ENCODE measurements at places on chromosomes 2 and 18. TPM values are rescaled to one million over a fixed set of nuclear protein-coding genes. Genes with fewer than 3 reads are reported as not detected.
A peak's percentile ranks its signal among the peaks of the same experiment; 100 is the strongest.

GRCh38 chr2:102042196-102043081 lies 50.7 kb downstream of the IL1R2 start:
- no peak for DNase-seq

DNA sequence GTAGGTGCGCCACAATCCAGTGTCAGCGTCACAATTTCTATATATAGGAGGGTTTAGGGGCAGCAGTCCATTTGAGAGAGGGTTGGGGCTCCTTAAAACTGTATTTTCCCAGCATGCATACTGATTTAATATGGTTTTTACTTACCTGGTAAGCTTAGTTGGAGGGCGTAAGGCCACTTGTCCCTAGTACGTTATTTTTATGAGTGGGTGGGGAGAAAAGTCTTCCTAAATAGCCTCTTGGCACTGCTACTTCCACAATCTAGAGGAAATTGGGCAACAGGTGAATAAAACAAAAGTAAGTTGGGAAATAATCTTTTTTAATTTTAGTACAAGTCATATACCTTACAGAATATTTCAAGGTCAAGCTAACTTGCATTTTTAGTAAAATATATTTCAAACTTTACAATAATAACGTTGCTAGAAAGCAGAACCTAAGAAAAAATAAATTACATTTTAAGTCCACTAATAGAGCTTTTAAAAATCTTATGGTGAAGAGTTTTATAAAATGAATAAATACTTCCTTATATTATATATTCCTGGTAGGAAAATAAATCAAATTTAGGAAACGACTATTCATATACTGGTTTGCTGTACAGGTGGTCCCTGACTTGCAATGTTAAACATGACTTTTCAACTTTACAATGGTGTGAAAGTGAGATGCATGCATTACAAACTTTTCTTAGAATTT lies 20.9 kb downstream of the DHRS9 start:
- no peak for DNase-seq

GRCh38 chr2:131394147-131394931 lies 30.4 kb upstream of the RAB6D start:
- DNase-seq, result no peak

GRCh38 chr2:74849228-74849892 lies 15.4 kb downstream of the HK2 start:
- DNase-seq, result peak; percentile 62

DNA sequence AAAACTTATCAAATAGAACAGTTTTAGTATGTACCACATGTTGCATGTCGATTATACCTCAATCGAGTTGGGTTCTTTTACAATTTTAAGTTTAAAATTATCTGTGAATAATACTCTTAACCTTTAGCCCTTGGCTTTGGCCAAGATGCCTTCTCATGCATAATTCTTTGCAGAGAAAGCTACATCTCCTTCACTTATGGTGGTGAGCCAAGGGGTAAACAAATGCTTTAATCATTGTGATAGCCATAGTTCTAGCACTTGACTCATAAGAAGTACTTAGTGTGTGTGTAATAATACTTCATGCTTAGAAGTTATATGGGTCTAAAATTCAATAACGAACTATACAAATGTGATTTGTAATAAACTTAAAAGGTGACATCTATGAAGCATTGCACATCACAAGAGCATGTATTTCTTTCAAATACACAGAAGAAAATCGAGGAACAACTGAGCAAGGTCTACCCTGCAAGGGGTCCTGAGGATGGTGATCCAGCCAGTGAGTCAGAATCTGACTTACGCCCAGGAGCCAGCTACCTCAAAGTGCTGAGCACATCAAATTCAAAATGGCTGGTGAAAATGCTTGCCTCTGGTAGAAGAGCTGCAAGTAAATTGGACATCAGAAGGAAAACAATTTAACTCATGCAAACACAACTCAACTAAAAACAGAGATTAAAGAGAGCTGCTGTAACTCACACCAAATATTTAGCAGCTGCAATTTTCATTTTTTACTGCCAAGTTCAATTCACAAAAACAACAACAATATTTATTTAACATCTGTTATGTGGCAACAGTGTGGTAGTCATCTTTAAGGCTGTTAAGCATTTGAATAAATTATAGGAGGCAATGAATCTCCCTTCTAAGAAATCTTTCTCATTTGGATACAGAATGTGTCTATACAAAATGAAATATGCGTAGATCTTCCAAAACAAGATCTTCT lies 23.8 kb upstream of the TTC39C start:
- no peak for DNase-seq

The SLC35F5 gene
- total RNA-seq, result 89.8 TPM

- no peak for DNase-seq
Measured at GRCh38 chr2:18889565-18890332, 300.4 kb upstream of the NT5C1B start.

DNA sequence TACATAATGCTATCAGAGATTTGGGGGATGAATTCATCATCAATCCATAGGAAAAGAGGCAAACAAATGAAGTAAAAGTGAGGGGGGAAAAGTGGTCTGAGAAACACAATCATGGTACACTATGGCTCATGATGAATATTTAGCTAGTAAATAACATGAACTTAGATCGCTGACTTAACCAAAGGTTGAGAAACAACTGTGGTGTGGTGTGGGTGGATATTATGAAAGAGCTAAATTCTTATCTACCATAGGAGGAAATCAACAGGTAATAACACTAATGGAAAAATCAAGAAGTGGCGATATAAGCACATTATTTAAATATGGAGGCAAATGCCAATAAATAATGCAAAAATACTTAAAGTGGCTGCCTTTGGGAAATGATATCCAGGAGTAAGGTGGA lies 12.2 kb upstream of the TPRKB start:
- no peak for DNase-seq

All from lung microvascular endothelial cell (primary cell).